ENCODE measurements at places on chromosomes 16 and 17. TPM values are rescaled to one million over a fixed set of nuclear protein-coding genes. Genes with fewer than 3 reads are reported as not detected.

GRCh38 chr17:48483004-48483403 lies 47.8 kb downstream of the HOXB1 start:
- DNase-seq: no peak

DNA sequence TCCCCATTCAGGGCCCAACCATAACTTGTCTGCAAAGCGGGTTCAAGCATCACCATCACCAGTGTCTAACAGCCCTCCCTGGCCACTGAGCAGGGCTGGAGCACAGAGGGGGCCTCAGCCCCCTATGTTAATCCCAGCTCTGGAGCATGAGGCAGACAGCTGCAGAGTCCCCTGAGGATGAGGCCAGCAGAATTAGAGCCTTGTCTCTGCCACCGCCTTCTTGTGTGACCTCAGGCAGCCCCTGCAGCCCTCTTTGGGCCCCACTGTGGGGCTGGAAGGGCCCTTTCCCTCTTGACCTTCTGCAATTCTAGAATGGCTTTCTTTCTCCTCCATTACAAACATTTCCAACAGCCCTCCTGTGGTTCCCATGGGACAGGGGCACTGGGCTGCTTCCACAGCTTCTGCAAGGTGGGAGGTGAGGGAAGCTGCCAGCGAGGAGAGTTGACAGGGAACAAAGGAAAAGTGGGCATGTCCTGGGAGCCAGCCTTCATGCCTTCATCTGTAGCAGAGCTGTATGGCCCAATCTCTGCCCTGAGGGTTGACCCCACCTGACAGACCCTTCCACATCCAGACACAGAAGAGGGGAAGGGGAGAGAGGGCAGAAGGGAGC lies 65.7 kb downstream of the TMEM132E start:
- DNase-seq: no peak

GRCh38 chr16:13036600-13036999 lies 135.2 kb downstream of the SHISA9 start:
- no peak for DNase-seq

Gene PIPOX
- total RNA-seq: 0.57 TPM

Gene PPP1R27
- 0.32 TPM for total RNA-seq
